ENCODE measurements at places on chromosomes 2 and 18.

DNA sequence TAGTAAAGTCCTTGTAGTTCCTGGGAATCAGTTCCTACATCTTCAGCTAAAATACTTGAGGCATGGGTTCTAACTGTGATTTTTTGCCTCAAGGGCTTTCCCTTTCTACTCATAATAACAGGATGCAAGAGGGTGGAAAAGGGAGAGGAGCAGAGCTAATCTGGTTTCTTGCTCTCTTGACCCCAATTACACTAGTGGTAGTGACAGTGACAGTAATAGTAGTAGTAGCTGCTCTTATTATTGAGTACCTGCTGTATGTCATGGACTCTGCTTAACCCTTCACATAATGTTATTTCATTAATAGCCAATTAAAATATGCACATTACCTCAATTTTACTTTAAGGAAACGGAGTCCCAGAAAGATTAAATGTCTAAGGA, 214.8 kb upstream of the HNRNPA3 start:
- DNase-seq = no peak

DNA sequence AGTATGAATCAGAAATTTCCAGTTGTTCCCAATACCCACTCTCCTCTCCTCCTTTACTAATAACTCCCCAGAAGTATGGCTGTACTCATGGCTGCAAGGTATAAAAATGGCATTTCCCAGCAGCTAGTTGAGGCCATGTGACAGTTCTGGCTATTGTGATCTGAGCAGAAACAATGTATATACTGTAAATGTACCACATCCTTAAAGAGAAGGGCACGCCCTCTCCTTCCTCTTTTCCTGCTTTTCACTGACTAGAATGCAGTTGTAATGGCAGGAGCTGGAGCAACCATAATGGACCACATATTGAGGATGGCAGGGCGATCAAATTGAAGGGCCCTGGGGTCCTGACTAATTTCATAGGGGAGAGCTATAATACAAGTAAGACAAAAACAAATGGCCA, 211.2 kb downstream of the TNS1 start:
- DNase-seq = no peak

- no peak for DNase-seq
These were observed 39.4 kb downstream of the RNF144A start for GRCh38 chr2:6956566-6956965.

- DNase-seq = no peak
These were observed 450.9 kb downstream of the FBXO15 start for GRCh38 chr18:73696698-73697097.

- DNase-seq = no peak
These were observed 100.5 kb upstream of the ITPRID2 start for GRCh38 chr2:181790716-181791649.

DNA sequence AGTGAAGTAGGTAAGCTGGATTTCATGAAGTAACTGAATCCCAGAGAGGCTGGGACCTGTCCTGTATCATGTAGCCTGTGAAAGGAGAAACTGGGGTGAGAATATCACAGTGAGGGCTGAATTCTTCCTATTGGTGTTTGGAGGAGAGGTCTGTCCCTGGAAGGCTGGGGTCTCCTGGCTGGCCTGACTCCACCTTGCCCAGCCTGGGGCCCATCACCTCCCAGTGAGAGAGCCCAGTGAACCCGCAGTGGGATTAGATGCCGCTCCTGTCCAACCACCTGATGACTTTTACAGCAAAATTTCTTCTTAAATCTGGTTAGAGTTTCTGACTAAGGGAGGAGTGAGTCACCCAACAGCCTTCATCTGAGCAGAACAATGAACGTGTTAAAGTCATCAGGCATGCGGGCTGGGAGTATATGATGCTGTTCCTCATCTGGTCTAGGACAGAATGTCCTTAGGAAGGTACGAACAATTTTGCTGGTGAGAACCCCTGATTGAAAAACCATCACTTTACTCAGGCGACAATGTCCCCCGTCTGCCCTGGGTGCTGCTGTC, 152.9 kb downstream of the LPIN1 start:
- no peak for DNase-seq

- DNase-seq = no peak
These were observed 23.1 kb downstream of the LRRFIP1 start for GRCh38 chr2:237650455-237650850.

GRCh38 chr2:76280686-76281085, 570.0 kb upstream of the GCFC2 start:
- DNase-seq = no peak

- no peak for DNase-seq
These were observed 23.4 kb upstream of the TANK start for GRCh38 chr2:161136696-161137324.

DNA sequence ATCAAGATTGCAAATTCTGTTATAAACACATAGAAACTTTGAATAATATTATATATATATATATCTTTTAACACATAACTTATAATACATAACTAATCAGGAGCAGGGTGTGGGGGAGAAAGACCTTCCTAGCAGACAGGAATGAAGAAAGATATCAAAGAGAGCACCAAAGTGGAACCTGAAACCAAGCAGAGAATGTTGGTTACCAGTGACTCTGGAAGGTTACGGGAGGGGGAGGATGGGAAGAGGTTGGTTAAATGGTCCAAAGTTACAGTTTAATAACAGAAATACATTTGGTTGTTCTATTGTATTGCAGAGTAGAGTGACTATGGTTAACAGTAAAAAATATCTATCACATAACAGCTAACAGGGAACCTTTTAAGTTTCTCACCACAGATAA, 366.7 kb downstream of the LRRTM4 start:
- no peak for DNase-seq

GRCh38 chr18:21904856-21905255, 164.3 kb downstream of the MIB1 start:
- no peak for DNase-seq

DNA sequence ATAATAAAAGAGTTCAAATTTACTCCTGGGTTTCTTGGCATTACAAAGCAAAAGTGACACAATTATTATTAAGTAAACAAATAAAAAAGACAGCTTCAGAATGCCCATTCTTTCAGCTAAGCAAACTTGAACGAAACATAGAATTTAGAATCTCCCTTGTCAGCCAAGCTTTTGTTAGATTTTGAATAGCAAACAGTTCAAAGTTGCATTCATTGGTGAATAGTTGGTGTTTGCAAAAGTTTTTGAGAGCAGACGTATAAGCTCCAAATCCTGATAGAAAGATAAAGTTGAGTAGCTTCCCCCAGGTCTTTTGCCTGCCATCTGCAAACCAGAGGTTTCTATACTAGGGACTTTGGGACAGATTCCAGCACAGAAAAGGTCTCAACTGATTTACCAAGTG, 434.3 kb upstream of the TNP1 start:
- no peak for DNase-seq

GRCh38 chr2:7566382-7566881, 649.2 kb downstream of the RNF144A start:
- no peak for DNase-seq

GRCh38 chr2:185738679-185739472, at the start of gene FSIP2:
FSIP2 (plus strand) TSS chr2:185738804; CDS start chr2:185738895, 91 bp downstream.
- no peak for DNase-seq

- no peak for DNase-seq
These were observed 115.7 kb downstream of the MYCN start for GRCh38 chr2:16055848-16056580.

DNA sequence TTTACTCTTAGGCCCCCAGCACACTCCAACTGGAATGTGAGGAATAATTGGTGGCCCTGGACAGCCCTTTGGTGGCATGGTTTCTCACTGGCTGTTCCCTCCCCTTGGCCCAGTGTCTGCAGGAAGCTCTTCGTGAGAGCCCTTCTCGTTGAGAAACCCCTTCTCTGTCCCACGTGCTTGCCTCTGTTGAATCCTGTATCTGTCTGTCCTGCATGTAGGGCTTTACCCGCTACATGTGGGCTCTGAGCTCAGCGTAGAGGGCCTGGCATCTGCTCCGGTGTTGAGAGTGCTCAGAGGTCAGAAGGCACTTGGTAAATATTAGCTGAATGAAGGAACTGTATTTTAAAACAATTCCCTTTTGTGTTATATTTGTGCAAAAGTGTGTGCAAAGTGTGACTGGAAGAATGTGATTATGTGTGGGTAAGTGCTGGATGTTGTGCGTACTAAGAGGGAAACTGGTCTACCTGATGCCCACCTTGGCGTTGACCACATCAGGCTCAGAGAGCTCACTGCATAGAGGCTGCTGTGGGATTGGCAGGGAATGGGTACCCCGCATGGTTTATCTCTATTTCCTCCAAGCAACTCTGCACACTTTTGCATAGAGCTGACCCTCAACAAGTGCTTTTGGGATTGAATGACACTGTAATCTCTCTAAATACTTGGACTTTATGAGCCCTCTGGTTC, 40.0 kb downstream of the RNF144A start:
- DNase-seq = no peak

- DNase-seq = no peak
These were observed 490.4 kb upstream of the SPRED2 start for GRCh38 chr2:65922794-65923193.

GRCh38 chr2:23122681-23123215, 262.2 kb upstream of the KLHL29 start:
- DNase-seq = no peak

DNA sequence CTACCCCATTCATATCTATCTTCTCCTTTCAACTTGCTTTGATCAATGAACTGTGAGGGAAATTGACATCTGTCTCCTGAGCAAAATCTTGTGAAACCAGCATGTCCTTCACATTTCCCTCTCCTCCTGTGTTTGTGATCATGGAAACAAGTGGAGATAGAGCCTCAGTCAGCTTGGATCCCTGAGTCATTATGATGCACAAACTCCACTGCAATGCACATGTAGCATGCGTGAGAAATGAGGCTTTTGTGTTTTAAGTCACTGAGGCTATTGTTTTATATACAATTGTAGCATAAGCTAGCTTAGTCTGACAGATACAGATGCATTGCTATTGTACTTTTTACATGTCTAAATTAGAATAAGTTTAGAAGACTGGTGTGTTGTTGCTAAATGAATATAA, 85.2 kb upstream of the HNMT start:
- DNase-seq = no peak

GRCh38 chr2:197182668-197183067, 127.9 kb downstream of the ANKRD44 start:
- no peak for DNase-seq

DNA sequence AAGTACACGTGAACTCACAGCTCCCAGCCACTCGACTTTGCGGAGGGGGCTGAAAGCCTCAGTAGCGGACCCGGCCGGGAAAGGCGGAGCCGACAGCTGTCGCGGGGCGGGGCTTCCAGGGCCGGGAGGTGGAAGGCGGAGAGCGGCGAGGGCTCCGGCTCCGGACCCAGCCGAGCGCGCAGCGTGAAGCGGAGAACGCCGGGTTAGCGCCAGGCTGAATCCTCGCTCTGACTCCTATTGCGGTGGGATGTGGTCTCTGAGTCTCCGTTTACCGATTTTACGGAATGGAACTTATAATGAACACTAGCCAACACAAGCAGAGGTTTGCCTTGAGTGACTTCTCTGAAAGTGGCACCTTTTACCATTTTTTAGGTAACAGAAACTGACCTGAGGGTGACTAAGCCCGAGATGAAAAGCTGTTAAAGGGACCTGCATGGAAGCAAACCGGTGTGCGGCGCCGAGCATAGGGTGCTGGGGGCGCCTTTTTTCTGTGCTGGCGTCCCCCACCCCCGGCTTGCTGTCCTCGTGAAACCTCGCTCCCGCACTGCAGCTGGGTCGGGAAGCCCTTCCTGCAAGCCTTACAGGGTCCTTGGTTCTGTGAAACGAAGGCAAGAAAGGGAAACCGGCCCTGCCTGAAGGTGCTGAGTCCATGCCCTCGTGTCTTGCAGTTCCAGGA, 72.9 kb downstream of the EN1 start:
- DNase-seq = no peak

GRCh38 chr2:240934701-240935102, 28.6 kb downstream of the CROCC2 start:
- DNase-seq = no peak

- no peak for DNase-seq
These were observed 107.3 kb downstream of the CPS1 start for GRCh38 chr2:210663631-210664089.

DNA sequence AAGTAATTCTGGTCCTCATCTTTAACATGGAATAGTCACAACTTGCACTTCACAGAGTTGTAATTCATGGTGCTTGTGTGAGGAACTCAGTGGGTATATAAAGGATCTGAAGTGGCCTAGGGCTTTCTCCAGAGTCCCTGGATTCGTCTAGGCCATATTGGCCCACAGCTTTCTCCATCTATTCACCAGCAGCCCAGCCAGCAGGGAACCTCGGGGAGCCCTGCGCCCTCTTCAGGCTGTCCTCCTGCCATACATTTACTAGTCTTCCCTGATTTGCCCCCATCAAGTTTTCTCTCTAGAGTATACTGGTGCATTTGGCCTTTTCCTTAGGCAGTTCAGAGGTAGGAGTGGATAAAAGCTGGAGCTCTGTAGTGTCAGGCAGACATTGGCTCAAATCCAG, 278.3 kb downstream of the MYCN start:
- no peak for DNase-seq

GRCh38 chr2:144349674-144350073, 170.2 kb downstream of the ZEB2 start:
- DNase-seq = no peak

DNA sequence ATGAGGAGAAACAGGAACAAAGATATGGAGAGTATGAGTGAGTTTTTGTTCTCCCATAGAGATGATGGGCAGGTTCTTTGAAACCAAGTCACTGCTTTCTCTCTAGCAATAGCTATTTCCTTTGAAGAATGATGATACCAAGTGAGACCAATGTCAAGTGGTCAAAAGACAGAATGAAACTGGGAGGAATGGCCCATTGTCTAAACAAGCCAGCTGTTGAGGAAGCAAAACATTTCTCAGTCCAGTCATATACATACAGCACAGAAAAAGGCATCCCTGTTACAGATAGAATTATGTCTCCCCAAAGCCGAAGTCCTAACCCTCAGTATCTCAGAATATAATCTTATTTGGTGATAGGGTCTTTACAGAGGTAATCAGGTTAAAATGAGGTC, 66.1 kb upstream of the EPC2 start:
- DNase-seq = no peak

DNA sequence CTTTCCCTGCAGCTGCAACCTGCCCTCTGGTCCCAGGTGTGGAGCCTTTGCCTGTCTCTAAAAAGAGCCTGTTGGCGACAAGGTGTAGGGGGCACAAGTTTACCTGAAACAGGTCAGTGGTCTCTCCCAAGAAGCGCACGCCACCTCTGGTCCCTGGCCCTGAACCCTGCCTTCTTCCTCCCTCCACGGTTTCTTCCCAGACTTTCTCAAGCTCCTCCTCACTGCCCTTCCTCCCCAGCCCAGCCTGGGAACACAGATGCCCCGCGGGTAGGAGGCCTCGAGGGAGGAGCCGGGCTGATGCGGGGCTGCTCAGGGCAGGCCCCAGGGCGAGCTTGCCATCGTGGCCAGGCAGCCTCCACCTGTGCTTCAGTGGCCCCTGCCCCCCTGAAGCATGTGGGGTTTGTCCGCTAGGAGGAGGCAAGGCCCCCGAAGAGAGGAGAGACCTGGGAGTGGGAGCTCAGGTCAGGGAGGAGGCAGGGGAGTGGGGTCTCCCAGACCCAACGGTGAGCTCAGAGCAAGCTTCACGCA, 89.5 kb downstream of the SMAD7 start:
- DNase-seq = no peak

DNA sequence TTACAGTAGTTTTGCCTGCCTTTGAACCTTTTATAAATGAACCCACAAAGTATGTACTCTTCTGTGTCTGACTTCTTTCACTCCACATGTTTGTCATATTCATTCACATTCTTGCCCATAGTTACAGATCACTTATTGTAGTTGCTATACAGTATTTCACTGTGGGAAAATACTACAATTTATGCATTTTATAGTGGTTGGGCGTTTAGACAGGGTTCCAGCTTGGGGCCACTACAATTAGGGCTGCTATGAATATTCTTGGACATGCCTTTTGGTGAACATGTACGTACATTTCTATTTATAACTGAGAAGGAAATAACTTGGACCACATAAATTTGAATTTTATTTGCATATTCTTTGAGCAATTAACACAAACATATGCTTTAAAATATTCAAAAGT, 15.4 kb upstream of the PMAIP1 start:
- DNase-seq = no peak
